ENCODE measurements at places on chromosomes 12 and 14.

GRCh38 chr14:79057333-79057732, 887.2 kb downstream of the NRXN3 start:
- DNase-seq: no peak

DNA sequence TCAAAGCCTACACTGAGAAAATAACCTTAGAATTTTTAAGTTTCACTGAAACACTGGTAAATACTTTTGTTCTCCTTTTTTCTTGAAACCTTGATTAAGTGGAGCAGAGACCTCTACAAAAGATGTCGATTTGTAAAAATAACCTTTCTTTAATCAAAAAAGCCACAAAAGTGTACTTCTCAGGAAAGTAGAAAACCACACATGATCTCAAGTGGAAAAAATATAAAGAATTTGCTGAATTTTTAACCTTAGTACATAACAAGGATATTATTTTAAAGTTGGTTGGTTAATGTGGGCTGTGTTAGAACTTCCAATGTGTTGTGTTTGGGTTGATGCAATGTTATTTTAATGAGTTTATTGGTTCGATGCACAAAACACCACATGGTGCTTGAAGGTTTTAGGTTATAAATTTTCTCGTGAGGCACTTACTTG, 8.6 kb downstream of the LGR5 start:
- DNase-seq: no peak

- no peak for DNase-seq
Measured at GRCh38 chr12:57765003-57765697, 1.7 kb downstream of the CYP27B1 start.

- no peak for DNase-seq
Measured at GRCh38 chr12:52918351-52918750, 13.5 kb upstream of the KRT8 start.

DNA sequence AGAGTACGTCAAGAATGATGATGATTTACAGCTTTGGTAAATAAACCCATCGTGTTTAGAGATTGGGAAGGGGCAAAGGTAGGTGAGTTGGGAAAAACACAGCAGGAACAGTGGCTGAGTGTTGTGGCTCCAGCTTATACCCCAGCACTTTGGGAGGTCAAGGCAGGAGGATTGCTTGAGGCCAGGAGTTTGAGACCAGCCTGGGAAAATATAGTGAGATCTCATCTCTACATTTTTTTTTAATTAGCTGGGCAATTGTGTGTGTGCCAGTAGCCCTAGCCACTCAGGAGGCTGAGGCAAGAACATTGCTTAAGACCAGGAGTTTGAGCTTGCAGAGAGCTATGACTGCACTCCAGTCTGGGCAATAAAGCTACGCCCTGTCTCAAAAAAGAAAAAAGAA, 77.1 kb downstream of the RASSF9 start:
- no peak for DNase-seq

- DNase-seq: no peak
Measured at GRCh38 chr12:109525279-109525585, 47.8 kb downstream of the UBE3B start.

- DNase-seq: no peak
Measured at GRCh38 chr14:39276005-39276404, 42.3 kb downstream of the MIA2 start.

DNA sequence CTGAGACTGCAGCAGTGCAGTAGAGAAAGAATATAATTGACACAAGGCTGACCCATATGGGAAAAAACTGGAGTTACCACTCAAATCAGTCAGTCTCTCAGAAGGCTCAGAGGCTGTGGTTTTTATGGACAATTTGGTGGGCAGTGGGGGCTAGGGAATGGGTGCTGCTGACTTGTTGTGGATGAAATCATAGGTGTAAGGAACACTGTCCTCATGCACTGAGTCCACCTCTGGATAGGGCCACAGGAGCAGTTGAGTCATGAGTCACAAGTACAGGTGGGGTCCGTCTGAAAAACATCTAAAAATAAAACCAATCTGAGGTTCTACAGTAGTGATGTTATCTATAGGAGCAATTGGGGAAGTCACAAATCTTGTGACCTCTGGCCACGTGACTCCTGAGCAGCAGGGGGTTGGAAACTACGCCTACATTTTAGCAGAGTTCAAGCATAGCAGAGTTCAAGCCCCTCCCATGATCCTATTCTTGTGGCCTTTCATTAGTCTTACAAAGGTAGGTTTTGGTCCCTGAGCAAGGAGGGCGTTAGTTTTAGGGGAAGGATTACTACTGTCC, 18.1 kb upstream of the SGPP1 start:
- DNase-seq: no peak
